ENCODE measurements at places on chromosomes 7 and 10. TPM values are rescaled to one million over a fixed set of nuclear protein-coding genes. Genes with fewer than 3 reads are reported as not detected.

- DNase-seq = no peak
Observed at GRCh38 chr7:15703732-15704131, 17.2 kb upstream of the MEOX2 start.

DNA sequence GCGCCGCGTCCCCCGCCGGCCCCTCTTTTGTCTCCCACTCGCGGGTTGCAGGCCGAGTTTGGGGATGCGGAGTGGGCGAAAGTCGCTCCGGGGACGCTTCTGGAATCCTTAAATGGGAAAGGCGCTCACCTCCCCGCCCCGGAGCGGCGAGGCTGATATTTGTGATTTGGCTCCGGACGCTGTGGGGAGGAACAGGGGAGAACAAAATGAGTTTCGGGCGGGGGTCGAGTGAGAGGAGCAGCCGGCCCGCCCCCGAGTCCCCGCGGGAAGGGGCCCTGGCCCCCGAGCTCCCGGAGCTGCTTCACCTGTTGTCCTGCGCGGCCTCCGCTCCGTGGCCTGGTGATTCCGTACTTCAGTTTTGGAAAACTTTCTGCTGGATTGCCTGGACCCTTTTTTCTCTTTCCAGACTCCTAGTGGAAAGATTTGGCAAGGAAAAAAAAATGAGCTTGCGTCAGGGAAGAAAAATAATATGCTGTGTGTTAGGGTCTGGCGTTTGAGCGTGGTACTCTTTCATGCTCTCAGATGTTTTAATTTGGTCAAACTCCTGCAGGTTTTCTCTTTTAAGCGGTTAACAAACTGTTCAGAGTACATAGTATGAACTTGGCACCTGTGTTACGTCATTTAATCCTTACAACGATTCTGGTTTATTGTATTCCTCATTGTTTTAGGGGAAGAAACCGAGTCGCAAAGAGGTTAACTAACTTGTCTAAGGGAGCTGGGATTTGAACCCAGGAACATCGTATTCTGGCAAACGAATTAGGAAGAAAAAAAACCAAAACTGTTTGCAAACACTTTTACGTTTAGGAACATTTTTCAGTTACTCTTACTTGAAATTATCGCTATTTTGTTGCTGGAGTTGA, 924 bp downstream of the BMPR1A start:
- peak; percentile 73 for DNase-seq

DNA sequence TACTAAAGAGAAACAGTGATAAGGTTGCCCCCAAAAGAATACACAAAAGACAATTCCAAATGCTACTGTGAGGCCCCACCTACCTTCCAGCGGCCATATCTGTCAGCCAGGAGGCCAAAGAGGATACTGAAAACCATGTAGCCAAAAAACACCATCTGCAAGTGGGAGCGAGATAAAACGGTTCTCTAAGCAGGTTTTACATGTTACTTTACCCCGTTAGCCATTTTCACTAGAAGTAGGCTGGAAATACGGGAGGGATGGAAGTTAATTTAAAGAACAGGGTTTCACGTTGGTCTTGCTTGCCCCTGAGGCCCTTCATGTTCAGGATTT, 38.2 kb downstream of the SVOPL start:
- DNase-seq = no peak

- DNase-seq = no peak
Observed at GRCh38 chr10:90602862-90603610, 254.8 kb downstream of the HTR7 start.

DNA sequence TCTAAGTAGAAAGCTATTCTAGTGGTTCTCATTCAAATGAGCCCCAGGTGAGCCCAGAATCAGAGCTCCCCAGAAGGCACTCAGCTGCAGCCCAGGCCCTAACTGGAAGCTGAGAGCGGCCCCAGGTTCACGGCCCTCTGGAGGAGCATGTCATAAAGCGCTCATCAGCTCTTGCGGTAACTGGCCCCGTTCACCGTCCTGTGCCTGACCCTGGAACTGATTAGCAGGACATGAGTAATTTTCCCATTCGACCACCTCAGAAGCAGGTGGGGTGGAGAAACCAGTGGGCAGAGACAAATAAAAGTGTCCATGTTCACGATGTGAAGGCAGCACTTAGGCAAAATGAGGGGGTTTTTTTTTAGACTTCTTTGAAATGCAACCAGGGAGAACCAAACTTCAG, 136.1 kb upstream of the LYZL2 start:
- DNase-seq = no peak

DNA sequence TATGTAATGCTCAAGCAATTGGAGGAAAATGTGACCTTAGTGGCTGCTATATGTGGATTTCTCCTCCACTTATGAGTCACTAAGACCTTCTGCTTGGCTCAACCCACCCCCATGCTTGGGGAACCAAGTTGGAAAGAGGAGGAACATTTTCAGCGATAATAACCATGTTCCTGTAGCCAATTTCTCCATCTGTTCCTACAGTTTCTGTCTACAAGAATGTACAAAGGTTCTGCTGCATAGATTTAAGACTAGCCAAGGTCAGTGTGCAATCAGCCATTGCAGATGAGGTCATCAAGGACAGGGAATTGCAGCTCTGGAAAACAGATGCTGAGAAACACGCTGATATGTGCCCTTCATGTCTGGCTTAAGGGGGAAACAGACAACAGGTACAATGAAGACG, 5.6 kb upstream of the NRCAM start:
- DNase-seq = no peak

- DNase-seq = no peak
Observed at GRCh38 chr10:67861750-67862432, 22.6 kb upstream of the SIRT1 start.

The KCNK18 gene
- polyA plus RNA-seq = not detected

DNA sequence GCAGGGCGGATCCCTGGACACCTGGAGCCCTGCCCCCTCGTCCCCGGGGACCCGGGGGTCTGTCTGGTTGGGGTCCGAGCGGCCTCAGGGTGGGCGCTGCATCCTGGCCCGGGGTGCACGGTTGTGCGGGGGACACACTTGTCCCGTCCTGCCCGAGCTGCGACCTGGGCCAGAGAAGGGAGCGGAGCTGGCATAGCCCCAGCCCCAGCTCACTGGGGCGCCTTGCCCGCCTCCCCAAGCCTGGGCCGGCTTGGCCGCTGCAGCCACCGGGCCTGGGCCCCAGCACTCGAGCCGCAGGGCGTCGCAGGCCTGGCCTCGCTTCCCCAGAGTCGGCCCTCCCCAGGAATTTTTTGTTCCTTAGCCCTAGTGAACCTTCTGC, 54.5 kb downstream of the GLRX3 start:
- DNase-seq = no peak

DNA sequence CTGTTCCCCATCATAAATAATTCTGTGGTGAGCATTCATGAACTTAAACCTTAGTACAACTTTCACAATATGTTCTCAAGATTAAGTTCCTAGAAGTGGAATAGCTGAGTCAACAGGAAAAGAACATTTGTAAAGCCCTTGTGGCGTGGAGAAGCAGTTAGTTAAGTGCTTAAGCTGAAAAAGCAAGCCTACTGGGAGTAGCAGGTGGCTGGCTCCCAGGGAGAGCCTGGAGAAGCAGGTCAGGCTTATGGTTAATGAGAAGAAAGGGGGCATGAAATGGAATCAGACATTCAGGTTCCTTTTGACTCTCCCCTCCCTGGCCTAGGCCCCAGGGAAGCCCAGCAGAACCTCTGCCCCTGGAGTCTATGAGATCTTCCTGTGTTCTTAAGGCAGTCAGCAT, 35.3 kb downstream of the VSTM4 start:
- no peak for DNase-seq

The SFTPA1 gene
- polyA plus RNA-seq = 1.2 TPM

GRCh38 chr7:78742694-78743093, 710.8 kb downstream of the MAGI2 start:
- no peak for DNase-seq

DNA sequence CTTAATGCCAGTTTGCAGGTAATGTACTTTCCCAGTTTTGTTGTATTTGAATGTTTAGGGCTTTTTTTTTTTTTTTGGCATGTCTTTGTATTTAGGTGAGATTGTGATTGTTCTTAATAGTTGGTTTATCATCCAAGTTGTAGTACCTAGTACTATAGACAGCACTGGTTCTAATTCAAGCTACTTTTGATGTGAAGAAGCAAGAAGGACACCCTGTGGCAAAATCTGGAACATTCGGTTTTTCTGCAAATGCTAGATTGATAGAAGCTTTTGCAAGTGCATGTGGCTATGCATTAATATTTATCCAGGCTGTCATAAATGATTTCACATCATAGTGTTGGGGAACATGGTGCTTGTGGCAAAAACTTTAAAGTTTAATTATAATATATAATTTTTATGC, 248.9 kb downstream of the FOXP2 start:
- DNase-seq = no peak

The SEC61A2 gene
- 1.6 TPM for polyA plus RNA-seq

The LBX1 gene
- polyA plus RNA-seq = not detected

DNA sequence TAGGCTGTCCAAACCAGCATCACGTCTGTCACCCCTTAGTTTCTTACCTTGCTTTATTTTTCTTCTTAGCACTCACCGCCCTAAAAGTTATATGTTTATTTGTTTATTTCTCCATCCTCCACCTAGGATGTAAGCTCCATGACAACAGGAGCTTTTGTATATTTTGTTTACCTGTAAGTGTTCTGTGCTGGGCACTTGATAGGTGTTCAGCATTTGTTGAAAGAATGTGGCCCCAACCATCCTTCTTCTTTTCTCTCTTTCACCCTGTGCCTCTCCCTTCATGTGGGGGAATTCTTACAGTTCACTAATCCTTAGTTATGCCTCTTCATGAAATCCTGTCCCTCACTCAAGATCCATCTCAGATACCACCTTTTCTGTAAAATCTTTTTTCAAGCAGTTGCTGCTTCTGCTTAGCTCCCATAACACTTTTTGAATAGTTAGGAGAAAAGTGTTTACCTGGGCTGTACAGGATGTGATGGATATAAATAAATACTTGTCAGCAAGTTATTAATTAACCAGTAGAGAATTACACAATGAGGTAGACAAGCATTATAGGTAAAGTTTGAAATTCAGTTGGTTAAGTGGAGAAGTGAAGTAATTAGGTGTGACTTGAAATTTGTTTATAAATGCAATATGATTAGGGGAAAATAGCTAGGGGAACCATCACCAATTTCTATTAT, 9.7 kb downstream of the AHR start:
- no peak for DNase-seq

The SPDYE2B gene
- polyA plus RNA-seq = not detected

The PHTF2 gene
- polyA plus RNA-seq = 8.8 TPM

DNA sequence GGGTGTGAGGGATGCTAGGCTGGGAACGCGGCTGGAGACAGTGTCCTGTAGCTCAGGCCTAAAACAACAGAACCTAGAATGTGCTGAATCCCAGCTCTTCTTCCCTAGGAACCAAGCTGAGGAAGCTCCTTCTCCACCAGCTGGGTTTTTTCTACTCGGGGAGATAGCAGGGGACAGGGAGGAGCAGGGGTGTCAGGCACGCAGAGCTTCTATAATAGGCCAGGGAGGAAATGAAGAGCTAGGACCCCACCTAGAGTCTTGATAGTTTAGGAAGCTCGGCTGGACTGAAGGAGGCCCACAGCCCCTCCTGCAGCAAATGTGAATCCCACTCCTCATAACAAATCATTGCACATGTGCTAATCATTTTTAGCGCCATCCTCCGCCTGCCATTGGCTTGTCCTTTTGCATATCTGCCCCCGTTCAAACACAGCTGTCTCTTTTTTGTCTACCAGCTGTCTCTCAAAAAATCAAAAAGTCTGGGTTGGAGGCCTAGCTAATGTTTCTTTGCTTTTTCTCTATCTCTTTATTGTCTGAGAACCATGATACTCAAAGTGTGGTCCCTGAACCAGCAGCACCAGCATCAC, 24.1 kb upstream of the FAM180A start:
- no peak for DNase-seq

DNA sequence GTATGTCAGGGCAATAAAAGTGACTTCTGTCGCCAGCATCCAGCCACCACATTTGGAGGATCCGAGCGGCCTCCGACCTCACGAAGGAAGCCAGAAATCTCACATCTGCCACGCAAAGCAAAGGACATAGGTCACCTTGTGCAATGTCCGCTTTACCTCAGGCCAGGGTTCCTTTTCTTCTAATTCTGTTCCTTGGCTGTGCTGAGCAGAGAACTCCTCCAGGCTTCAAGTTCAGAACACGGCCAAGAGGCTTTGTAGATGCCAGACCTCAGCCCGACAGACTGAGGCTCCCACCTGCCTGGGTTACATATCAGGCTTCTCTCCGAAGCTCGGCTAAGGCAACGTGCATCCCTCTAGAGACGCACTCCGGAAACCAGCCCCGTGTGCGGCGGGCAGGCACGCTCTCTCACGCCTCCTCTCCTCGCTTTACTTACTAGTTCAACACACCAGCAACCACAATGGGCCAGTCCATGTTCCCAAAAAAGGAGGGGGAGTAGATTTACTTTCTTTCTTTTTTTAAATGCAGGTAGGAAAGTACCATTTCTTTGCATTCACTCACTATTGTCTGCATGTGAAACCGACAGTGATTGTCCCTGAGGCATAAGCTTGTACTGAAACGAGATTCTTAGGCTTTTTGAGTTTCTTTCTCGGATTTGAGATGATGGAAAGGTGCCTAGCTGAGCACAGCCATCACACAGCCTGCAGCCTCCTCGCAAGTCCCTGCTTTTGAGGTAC, 122.4 kb upstream of the AFAP1L2 start:
- peak; percentile 48 for DNase-seq

The BLNK gene
- polyA plus RNA-seq = 12.9 TPM

DNA sequence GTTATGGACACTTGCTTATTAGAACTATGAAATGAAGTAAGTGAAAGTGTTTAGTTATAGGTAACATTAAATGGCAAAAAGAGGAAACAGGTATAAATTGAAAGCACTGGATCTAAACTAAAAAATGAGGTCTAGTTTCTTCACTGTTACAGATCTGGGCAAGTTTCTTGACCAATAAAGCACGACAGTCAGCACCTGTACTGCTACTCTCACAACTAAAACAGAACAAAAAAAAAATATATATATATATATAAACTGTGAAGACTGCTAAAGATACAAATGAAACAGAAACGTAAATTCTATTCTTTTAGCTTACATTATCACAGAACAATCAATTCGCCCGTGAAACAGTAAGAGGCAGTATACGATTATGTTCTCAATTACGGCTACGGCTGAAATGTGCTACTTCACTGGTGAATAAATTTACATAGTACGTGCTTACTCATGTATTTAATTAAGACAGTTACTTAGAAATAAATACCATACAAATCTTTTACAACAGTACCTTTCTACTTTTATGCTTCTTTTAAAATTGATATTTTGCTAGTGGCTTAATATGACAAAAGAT, 4.2 kb downstream of the AHR start:
- no peak for DNase-seq

GRCh38 chr7:101465131-101465530, 102.5 kb downstream of the COL26A1 start:
- no peak for DNase-seq

DNA sequence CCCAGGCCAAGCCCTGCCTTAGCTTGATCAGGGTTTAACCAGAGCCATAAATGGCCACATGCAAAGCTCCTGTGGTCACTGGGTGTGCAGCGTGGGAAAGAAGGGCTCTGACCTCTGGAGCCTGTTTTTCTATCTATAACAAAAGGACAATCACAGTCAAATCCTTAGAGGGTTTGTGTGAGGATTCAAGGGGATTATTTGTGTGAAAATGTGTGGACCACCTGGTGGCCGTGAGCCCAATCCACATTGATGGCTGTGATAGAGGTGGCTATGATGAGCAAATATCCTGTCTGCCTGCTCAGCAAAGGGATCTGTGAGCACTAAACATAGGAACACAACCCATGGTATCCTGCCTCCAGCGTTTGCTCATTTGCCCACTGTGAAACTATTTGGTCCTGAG, 107.1 kb downstream of the C10orf90 start:
- DNase-seq = no peak

The PALD1 gene
- 12.4 TPM for polyA plus RNA-seq

- DNase-seq = no peak
Observed at GRCh38 chr10:24700948-24701347, 22.7 kb downstream of the ARHGAP21 start.

The NODAL gene
- not detected for polyA plus RNA-seq

The ZCCHC24 gene
- 6.6 TPM for polyA plus RNA-seq

All from pancreas (tissue), 10 donors.